Activated CD4-positive, alpha-beta memory T cell treated with anti-CD3 and anti-CD28 coated beads, Interleukin-2, amount 10 ng/mL, durations not matched to agents 7 days and 5 days (primary cell): ENCODE measurements at places on chromosomes 5 and 9. TPM values are rescaled to one million over a fixed set of nuclear protein-coding genes. Genes with fewer than 3 reads are reported as not detected.

DNA sequence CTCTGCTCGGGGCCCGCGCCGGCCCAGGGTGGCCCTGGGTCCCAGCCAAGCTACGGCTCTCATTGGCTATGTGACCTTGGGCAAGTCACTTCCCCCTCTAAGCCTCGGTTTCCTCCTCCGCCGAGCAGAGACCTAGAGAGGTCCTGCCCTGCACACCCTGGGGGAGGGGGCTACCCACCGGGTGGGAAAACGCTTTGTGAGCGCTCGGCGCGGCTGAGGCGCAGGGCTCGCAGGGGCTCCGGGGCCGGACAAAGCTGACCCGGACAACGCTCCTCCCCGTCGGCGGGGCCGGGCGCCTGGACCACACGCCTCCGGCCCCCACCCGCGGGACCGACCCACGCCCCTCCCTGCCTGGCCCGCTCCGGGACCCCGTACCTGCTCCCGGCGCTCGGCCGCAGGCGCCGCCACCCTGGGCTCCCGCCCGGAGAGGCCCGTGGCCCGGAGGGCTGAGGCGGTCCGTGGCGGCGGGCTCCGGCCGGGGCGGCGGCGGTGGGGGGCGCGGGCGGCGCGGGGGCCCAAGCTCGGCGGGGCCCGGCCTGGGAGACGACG lies 85.7 kb upstream of the MELK start:
- no peaks in the 10 kb centered on the region for H3K27me3 ChIP-seq
- H3K36me3 ChIP-seq, result peaks cover 16% of the 10 kb centered on the region
- H3K4me3 ChIP-seq, result peak overlapping the region; percentile 82
- H3K4me1 ChIP-seq, result peaks cover 48% of the 10 kb centered on the region

DNA sequence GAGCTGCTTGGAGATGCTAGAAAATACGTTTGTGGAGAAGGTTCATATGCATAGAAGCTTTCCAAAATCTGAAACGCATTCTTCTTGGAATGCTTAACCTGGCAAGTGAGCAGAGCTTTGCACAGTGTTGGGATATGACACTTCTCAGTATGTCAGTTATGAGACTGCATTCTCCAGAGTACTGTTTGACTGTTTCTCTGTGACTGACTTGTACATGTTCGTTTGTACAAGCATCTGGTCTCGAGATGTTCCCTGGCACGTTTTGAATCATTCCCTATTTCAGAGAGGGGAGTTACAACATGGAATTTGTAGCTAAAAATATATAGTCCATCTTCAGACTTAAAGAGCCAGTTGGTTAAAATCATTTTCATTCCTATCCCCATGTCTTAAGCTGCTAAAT lies 272.4 kb downstream of the ARRDC3 start:
- H3K27ac ChIP-seq, result no peak overlapping the region
- no peak for DNase-seq
- peaks cover 5% of the 10 kb centered on the region for H3K4me1 ChIP-seq
- H3K4me3 ChIP-seq, result no peak overlapping the region
- no peaks in the 10 kb centered on the region for H3K36me3 ChIP-seq

DNA sequence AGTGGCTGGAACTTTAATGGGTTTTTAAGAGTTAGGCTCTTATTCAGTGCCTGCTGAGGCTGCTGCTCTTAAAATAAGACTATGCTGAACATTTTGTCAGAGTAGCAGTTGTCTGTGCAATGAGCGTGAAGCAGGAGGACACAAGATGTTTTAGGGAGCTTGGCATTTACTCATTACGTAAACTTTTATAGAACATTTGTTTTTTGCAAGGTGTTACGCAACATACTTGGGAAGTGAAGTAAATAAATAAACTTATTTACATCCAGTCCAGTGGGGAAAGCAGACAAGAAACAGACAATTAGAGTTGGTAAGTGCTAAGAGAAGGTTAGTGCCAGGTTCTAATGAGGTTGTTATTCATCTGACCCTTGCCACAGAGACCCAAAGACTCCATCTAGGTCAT lies 226.0 kb downstream of the HINT1 start:
- no peaks in the 10 kb centered on the region for H3K27me3 ChIP-seq
- DNase-seq, result no peak
- no peaks in the 10 kb centered on the region for H3K4me1 ChIP-seq
- H3K36me3 ChIP-seq, result no peaks in the 10 kb centered on the region
- H3K27ac ChIP-seq, result no peak overlapping the region
- no peak overlapping the region for H3K4me3 ChIP-seq

- peaks cover 23% of the 10 kb centered on the region for H3K27me3 ChIP-seq
- no peaks in the 10 kb centered on the region for H3K36me3 ChIP-seq
- H3K27ac ChIP-seq, result no peak within 1 kb of the TSS
- H3K4me3 ChIP-seq, result peak within 1 kb of the TSS; percentile 22
- no peak for DNase-seq
These were observed at the start of gene PTGS1 for GRCh38 chr9:122370869-122371755. Gene PTGS1, plus strand, starts transcription at chr9:122371024. Its CDS starts 61 bp downstream, at chr9:122371085.

DNA sequence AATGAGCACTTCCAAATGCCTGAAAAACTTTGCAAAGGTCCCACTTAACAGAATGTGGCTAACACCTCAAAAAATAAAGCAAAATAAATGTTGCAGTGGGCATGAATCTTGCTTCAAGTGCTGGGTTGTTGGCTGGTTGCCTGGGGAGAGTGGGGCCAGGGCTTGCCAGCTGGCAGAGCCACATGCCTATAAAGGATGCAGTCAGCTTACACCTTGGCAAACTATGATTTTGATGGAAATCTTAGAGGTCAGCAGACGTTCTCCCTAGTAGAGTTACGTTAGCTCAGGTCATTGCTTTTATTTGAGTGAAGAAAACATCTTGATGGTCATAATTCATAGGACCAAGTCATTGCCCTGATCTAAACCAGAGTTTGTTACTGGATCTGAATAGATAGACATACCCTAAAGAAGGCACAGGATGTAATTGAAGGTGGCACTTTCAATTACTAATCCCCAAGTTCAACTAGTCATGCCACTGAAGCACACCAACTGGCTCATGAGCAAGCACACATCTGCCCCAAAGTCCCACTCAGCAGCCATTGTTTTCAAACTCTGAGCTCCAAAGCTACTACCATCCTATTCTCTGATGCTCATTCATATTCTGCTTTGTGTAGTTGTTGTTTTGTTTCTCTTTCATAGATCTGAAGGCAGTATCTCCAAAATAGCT lies 51.2 kb upstream of the ZSWIM6 start:
- no peak overlapping the region for H3K27ac ChIP-seq
- H3K4me1 ChIP-seq, result peaks cover 12% of the 10 kb centered on the region
- DNase-seq, result peak; percentile 29
- no peaks in the 10 kb centered on the region for H3K36me3 ChIP-seq
- H3K27me3 ChIP-seq, result no peaks in the 10 kb centered on the region

GRCh38 chr5:161847941-161848391 lies at the start of gene GABRA1:
Gene GABRA1, plus strand, starts transcription at chr5:161848120. Its CDS starts 2,691 bp downstream, at chr5:161850811.
- H3K4me1 ChIP-seq, result no peaks in the 10 kb centered on the region
- H3K27me3 ChIP-seq, result peaks cover 2% of the 10 kb centered on the region
- H3K27ac ChIP-seq, result no peak within 1 kb of the TSS
- DNase-seq, result no peak

- no peak overlapping the region for H3K27ac ChIP-seq
- DNase-seq, result no peak
- no peaks in the 10 kb centered on the region for H3K27me3 ChIP-seq
- H3K4me1 ChIP-seq, result no peaks in the 10 kb centered on the region
- no peaks in the 10 kb centered on the region for H3K36me3 ChIP-seq
These were observed 38.1 kb downstream of the LPAR1 start for GRCh38 chr9:111000202-111000601.

- peaks cover 19% of the 10 kb centered on the region for H3K36me3 ChIP-seq
- no peaks in the 10 kb centered on the region for H3K4me1 ChIP-seq
- no peak for DNase-seq
- no peak overlapping the region for H3K4me3 ChIP-seq
- H3K27ac ChIP-seq, result no peak overlapping the region
These were observed 26.1 kb downstream of the AP3B1 start for GRCh38 chr5:78268356-78268755.

- H3K27ac ChIP-seq, result no peak overlapping the region
- H3K36me3 ChIP-seq, result peaks cover 7% of the 10 kb centered on the region
- peaks cover 17% of the 10 kb centered on the region for H3K27me3 ChIP-seq
These were observed 33.5 kb upstream of the APC start for GRCh38 chr5:112703866-112704820.

DNA sequence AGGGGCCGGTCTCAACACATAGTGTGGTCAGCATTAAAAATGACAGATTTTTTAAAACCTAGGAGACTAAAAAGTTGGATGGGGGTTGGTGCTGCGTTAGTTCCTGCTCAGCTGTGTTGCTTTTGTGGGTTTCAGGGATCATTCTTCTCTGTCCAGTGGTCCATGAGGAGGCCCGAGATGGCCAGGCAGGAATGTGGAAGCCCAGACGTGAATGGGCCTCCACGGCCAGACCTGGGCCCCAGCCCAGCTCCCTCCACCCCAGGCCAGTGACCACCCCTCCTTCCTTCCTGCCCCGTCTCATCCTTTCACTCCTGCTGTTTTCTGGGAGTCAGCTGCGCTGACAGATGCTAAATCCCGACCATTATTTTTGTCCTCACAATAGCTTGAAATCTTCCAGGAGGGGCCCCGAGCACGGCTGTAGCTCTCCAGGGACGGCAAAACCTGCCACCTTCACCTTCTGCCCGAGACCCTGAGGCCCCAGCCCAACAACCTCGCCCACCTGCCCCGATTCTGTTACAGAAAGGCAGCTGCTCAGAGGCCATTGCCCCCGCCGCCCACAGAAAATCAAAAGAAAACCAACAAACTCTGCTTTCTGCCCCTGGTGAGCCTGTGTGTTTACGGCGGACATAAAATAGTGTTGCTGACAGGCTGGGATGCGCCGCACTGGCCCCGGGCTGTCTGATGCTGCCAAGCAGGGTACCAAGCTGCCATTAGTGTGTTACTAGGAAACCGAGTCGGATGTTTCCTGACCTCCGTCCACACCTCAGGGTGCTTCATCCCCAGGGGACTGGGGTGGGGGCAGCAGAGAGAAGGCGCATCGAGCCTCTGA lies 83.7 kb upstream of the SARDH start:
- no peak overlapping the region for H3K4me3 ChIP-seq
- H3K36me3 ChIP-seq, result no peaks in the 10 kb centered on the region
- H3K27me3 ChIP-seq, result no peaks in the 10 kb centered on the region
- H3K27ac ChIP-seq, result no peak overlapping the region
- no peaks in the 10 kb centered on the region for H3K4me1 ChIP-seq
- DNase-seq, result no peak

- H3K27me3 ChIP-seq, result peaks cover 31% of the 10 kb centered on the region
- H3K27ac ChIP-seq, result no peak overlapping the region
- no peak overlapping the region for H3K4me3 ChIP-seq
- H3K4me1 ChIP-seq, result no peaks in the 10 kb centered on the region
These were observed 10.4 kb downstream of the DAB2 start for GRCh38 chr5:39414426-39414825.

GRCh38 chr5:43155394-43156096 lies 34.8 kb downstream of the ZNF131 start:
- peaks cover 32% of the 10 kb centered on the region for H3K36me3 ChIP-seq
- H3K27ac ChIP-seq, result no peak overlapping the region
- DNase-seq, result no peak
- peaks cover 4% of the 10 kb centered on the region for H3K4me1 ChIP-seq
- no peaks in the 10 kb centered on the region for H3K27me3 ChIP-seq

DNA sequence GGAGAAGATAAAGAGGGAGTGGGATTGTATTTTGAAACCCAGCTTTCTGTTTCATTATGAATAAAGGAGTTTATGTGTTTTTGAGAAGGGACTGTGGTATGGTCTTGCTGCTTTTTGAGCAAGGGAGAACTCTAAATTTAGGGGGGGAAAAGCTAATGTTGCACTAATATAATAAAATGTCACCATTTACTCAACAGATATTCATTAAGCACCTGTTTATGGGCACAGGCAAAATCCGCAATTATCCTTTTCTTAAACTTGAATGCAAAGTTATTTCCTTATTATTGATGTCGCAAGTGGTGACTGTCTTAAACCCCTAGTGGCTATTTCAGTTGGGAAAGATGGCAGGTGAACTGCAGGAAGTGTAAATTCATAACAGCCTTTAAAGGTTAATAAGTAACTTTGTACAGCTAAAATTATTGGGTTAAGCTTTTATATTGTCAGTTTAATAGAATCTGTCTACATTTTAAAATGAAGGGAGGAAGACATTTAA lies 1.5 kb downstream of the CDC42SE2 start:
- H3K27ac ChIP-seq, result peak overlapping the region; percentile 90
- peaks cover 50% of the 10 kb centered on the region for H3K4me1 ChIP-seq
- peak overlapping the region; percentile 93 for H3K4me3 ChIP-seq
- no peak for DNase-seq

DNA sequence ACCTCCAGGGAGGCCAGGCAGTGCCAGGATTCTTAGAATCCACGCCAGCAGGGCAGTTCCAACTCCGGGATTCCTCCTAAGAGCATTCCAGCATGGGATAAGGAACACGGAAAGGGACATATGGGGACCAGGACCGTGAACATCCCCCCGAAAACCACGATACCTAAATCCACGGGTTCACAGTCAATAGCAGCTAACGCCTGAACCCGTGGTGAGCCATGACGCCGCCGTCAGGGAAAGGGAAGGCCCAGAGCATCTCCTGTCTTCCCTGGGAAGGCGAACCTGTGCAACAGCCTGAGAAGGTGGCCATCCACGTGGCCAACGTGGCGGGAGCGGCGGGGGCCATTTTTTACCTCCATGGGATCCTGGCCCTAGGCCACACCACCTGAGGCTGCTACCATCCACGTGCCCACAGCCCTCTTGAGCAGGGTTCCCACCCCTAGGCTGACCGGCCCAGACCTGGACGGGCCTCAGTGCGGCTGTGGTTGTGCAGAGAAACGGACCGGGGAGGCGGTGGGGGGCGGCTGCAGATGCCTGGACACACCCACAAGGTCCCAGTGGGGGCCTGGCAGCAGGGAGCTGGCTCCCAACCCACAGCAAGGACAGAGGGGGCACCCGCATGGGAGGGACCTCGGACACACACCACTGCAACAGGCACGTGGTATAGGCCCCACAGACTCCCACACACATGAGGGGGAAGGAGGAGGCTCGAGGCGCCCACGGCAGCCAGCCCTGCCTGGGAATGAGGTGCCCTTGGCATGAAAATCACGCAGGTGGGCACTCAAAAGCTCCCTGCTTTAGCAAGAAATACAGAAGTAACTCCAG lies 42.8 kb downstream of the SLC12A7 start:
- no peak overlapping the region for H3K4me3 ChIP-seq
- no peaks in the 10 kb centered on the region for H3K4me1 ChIP-seq
- no peaks in the 10 kb centered on the region for H3K27me3 ChIP-seq
- no peak overlapping the region for H3K27ac ChIP-seq
- DNase-seq, result no peak

GRCh38 chr5:36861871-36862270 lies 14.7 kb upstream of the NIPBL start:
- H3K27ac ChIP-seq, result no peak overlapping the region
- H3K36me3 ChIP-seq, result no peaks in the 10 kb centered on the region

GRCh38 chr5:17295671-17296070 lies 78.2 kb downstream of the BASP1 start:
- H3K4me1 ChIP-seq, result no peaks in the 10 kb centered on the region
- no peak overlapping the region for H3K27ac ChIP-seq
- H3K36me3 ChIP-seq, result no peaks in the 10 kb centered on the region
- H3K4me3 ChIP-seq, result no peak overlapping the region
- no peaks in the 10 kb centered on the region for H3K27me3 ChIP-seq

Gene RIOK2
- total RNA-seq, result 26.7 TPM

Gene NTNG2
- 7.3 TPM for total RNA-seq

Gene LAMC3
- not detected for total RNA-seq

Gene LTC4S
- total RNA-seq, result 2.1 TPM

Gene GLE1
- total RNA-seq, result 50.7 TPM

Gene FOXD4L4
- total RNA-seq, result 0.13 TPM

Gene ZNF618
- 0.15 TPM for total RNA-seq

Gene STPG3
- not detected for total RNA-seq

Gene CXCL14
- total RNA-seq, result not detected

Gene FOXI1
- not detected for total RNA-seq

Gene GNAQ
- 28.0 TPM for total RNA-seq

Gene UIMC1
- 50.5 TPM for total RNA-seq

Gene CDH9
- not detected for total RNA-seq
